ENCODE measurements at places on chromosomes 3 and 15.
A peak's percentile ranks its signal among the peaks of the same experiment; 100 is the strongest.

GRCh38 chr3:133230195-133230594 lies 169.7 kb upstream of the BFSP2 start:
- no peak for DNase-seq

DNA sequence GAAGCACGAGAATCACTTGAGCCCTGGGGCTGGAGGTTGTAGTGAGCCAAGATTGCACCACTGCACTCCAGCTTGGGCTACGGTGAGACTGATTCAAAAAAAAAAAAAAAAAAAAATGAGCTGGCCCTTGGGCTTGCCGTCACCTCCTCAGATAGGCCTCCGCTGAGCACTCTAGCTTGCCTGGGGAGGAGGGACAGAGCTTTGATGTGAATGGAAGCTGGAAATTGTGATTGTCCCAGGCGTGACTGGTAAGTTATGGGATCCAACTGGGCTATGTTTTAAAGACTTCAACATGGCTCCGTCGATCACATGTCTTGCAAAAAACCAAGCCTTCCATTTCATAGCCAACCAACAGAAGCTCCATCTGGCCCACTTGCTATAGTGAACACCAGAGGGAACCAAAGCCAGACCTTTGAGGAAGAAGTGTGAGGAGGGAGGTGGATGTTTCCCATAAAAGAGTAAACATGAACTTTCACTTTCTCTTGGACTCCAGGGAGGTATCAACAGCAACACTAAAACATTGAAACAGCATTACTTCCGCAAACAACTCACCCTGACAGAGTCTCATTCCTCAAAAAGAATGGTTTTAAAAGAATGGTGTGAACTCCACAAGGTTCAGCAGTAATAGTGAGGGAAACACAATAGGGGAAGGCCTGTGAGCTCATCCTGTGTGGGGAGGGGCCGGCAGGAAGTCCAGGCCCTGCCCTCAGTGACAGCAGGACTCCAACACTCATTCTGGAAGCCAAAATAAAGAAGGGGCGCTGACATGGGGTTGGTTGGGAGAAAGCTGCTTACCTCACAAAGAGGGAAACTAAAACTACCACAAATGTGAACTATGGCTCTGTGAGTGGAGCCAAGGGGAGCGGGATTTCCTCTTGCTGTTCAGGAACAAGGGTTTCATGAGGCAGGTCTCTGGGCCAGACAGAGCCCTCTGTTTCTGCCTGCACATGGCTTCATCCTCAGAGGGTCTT lies 59.2 kb upstream of the IL12A start:
- peak; percentile 44 for DNase-seq

DNA sequence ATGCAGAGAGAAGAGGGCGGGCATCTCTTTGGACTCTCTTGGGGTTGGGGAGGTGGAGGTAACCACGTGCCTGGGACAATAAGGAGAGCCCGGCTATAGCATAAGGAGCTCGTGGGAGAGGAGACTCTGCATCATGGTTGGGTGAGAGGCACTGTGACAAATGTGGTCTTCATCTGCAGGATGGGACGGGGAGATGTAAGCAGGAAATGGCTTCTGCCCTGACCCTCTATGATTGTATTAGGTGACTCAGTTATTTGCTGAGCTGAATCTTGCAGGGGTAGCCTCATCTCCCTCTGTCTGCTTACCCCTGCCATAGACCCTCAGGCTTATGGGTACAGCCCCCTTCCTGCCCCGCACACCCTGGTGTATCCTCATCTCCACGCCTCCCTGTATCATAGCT lies 48.7 kb downstream of the CORO2B start:
- DNase-seq = no peak

GRCh38 chr15:74209997-74210671 lies 7.5 kb upstream of the STRA6 start:
- no peak for DNase-seq

- DNase-seq = no peak
Observed at GRCh38 chr15:89126009-89126408, 37.8 kb downstream of the ABHD2 start.

DNA sequence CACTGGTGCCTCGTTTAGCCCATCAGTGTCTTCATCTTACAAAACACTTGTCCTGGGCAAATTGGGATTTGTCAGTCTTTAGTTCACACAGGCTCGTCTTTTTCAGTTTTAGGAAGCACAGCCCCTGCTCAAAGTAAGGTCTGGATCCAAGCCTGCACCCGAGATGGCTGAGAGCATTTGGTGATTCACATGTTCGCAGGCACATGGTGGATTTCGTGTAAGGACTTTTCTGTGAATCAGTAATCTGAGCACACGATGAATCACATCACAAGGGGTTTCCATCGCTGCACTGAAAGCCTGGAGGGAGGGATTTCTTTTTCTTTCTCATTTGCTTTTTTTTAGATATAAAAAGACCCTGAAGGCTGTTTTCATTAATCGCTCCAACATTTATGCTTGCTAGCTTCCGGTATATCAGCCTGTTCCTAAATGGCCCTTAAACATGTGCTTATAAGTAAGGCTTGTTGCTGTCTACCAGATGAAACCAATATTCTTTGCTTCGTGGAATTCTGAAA lies 435.6 kb upstream of the ATP10A start:
- DNase-seq = no peak

- no peak for DNase-seq
Observed at GRCh38 chr3:9066141-9066540, 102.9 kb upstream of the RAD18 start.

- no peak for DNase-seq
Observed at GRCh38 chr3:30462721-30463470, 143.5 kb upstream of the TGFBR2 start.

- DNase-seq = no peak
Observed at GRCh38 chr3:193963808-193964516, 172.0 kb upstream of the HES1 start.

- DNase-seq = no peak
Observed at GRCh38 chr3:31051226-31051625, 156.8 kb upstream of the GADL1 start.

- DNase-seq = no peak
Observed at GRCh38 chr3:180040966-180041365, 4.2 kb upstream of the PEX5L start.

DNA sequence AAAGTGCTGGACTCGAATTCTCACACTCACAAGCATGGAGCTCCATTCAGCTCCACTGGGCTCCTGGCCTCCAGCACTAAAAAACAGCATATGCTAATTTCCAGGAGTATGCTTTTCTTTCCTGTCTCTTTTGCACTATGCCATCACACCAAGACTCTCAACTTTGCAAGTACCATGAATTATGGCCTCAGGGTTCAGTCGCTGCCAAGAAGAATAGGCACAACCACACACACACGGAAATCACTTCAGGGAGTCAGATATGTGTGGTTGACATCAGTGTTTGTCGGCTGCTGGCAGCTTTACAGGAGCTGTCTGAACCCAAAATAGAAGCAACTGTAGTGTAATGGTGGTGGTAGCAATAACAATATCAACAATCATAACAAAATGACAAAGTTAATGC lies 305.0 kb upstream of the SLCO3A1 start:
- DNase-seq = no peak

- peak; percentile 72 for DNase-seq
Observed at GRCh38 chr15:89740137-89740536, 10.9 kb downstream of the MESP1 start.

- DNase-seq = no peak
Observed at GRCh38 chr15:66756295-66756694, 54.3 kb downstream of the SMAD6 start.

DNA sequence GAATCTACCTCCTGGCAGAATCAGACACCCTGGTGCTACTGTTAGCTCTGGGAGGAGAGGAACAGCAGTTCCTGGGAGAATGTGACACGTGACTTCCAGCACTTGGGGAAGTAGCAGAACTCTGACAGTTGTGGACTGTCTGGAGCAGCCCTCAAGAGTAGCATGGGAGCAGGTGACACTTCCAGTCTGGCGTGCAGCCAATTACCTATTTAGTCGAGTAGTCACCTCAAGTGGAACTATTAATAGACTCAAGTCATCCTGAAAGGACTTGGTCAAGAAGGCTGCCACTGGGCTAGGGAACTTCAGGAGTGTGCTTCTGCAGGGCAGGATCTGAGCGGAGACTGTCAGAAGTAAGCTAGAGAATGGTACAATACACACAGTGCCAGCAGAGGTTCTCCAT lies 62.3 kb downstream of the MTHFS start:
- DNase-seq = no peak

DNA sequence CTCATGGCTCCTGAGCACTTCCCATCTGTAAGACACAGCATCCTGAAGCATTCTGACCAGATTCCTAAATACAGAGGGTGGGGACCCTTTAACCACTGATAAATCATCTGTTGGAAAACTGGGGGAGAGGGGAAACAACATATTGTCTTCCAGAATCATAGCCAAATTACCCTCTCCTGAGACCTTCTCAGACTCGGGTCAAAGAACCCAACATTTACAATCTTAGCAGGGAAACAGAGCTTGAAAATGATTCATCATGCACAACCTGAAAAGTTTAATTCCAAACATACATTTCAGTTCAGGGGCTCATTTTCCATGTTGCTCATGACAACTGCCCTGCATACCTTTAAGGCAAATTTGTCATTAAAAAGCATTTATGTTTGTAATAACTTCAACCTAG lies 48.5 kb upstream of the TSPAN3 start:
- DNase-seq = no peak

DNA sequence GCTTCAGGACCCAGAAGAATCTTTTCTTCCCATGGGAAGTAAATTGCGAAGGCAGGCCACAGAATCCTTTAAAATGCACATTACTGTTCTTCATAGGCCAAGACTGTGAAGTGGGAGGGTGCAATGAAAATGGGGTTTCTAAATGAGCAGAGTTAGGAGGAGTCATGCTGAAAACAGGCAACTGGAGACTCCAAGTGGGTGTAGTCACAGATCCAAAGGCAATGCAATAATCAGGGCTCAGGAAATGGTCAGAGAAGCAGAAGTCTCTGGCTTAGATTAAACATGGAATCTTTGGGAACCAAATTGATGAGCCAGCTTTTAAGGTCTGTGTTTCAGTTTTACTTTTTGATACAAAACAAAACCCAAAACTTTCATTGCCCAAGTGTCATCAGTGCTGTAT lies 37.6 kb downstream of the HHLA2 start:
- no peak for DNase-seq

DNA sequence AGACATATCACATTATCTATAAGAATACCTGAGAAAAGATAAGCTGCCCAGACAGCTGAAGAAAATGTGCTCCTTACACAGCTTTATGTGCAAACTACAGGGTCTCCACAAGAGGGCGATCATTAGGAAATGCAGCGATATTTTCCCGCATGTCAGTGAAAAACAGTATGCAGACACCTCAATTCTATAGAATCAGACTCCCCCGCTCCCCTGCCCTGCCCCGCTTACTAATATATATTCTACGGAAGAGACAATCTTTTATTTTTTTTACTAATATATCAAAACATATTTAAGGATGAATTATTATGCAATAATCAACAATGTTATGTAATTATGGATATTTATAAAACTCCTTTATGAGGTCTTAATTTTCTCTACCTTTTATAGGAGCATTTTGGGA lies 681.3 kb downstream of the ROBO1 start:
- peak; percentile 65 for DNase-seq

DNA sequence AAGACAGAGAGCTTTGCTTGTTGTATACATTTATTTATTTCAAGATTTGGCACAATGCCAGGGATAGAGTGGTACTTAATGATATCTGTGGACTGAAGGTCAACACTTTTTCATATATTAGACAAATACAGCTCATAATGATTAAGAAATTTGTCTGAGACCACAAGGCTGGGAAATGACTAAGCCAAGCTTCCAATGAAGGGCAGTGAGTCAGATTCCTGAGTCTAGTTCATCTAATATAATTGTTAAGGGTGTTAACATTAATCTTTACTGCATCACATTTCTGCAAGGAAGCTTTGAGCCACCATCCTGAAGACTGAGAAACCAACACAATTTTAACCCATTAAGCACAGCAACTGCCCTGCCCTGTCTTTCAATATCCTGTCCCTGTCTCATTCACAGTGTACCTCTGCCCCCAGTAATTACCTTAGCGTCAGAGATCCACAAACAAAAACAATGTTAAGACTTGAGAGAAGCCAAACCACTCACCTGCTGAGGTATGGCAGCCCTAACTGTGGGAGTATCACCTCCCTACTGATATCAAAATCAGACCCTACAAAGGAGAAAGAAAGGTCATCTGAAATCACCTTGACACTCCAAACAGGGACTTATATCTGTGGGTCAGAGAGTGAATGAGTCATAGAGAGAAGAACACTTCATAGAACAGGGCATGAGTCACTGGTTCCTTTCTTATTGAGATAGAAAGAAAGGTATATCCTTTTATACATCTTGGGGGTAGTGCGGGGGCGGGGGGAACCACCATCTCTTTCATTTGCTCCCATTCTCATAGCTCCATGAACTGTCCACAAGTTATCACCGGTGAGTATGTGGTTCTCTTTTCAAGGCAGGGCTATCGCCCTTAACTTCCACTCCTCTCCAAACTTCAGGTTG lies 74.7 kb downstream of the MAGI1 start:
- peak; percentile 57 for DNase-seq

- DNase-seq = no peak
Observed at GRCh38 chr3:127534161-127534451, 56.4 kb downstream of the TPRA1 start.

- no peak for DNase-seq
Observed at GRCh38 chr3:152902141-152902669, 67.3 kb downstream of the P2RY1 start.
